HAP-1 (cell line): ENCODE measurements at places on chromosomes 4 and X.

DNA sequence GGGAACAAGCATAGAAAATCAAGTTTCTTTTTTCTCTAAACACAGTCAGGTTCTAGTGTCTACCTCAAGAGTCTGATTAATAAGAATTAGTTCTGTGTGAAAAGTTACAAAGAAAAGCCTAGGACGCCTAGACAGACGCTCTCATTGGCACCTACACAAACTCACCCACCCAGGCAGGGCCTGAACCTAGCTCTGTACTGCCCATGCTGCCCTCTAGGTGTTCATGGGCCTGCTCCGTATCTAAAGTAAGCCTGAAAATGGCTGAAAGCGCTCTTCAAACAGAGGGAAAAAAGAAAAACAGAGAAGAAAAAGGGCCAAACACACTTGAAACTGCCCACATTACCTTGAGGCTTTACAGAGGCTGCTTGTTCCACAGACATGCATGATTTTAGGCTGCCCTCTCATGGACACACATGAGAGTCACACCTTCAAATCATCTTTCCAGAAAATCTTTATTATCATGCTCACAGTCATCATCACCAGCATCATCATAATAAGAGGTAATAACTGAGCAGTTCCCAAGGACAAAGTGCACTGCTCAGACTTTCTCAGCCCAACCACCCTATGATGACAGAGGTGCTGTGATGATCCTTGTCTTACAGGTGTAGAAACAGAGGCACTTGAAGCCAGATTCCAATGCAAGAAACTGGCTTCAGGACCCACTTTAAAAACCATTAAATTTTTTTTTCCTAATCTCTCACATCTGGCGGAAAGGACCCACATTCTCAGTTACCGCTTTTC is 49.6 kb downstream of the MAP7D2 start:
- peak; percentile 62 for DNase-seq

DNA sequence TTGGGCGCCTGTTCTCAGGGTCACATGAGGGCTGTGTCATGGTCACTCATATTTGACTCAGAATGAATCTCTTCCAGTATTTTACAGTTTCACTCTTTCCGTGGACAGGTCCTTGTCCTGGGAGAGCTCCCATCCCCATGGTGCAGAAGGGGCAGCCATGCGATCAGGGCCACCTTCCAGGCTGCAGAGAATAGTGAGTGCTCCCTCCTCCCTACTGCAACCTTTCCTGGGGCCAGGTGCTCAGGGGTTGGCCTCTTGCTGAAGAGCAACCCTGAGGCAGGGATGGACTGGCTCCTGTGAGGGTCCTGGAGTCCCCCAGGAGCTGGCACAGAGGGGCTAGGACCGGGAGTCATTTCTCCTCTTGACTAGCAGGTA is 108.4 kb downstream of the ABLIM2 start:
- no peak for DNase-seq

GRCh38 chr4:146943691-146944375 is 1.8 kb downstream of the TTC29 start:
- DNase-seq, result no peak

GRCh38 chr4:20251796-20252655 is at the start of gene SLIT2:
TSS of gene SLIT2 (plus strand) at chr4:20251905. CDS start at chr4:20253816, 1,911 bp downstream.
- peak; percentile 80 for DNase-seq

GRCh38 chrX:23804578-23804977 is 21.6 kb downstream of the SAT1 start:
- DNase-seq, result no peak

GRCh38 chr4:125016892-125017299 is 297.9 kb upstream of the FAT4 start:
- DNase-seq, result no peak

- no peak for DNase-seq
These were observed 51.0 kb upstream of the MTM1 start for GRCh38 chrX:150517303-150517910.

GRCh38 chr4:55030589-55030988 is 94.8 kb downstream of the KDR start:
- DNase-seq, result peak; percentile 20

DNA sequence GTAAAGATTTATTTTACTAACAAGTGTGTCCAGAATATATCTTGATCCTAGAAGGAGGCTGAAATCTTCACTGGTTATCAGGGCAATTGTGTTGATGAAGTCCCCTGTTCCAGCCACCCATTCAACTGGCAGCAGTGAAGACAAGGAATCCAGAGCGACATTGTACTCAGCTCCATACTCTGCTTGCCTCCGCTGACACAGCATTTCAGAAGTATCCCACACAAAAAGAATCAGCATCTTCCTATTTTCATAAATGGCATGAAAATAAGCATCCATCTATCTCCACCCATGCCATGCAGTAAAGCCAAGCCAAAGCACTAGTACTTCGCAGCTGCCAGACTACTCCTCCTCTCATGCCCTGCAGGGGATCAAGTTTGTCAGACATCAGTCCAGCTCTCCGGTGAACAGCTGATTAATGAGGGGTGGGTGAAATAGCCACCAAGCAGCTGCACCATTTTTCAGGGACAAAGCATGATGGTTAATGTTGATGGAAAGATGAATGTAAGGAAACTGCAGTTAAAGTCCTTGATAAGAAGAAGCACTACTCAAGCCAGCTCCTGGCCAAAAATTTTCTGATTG is 54.0 kb downstream of the COL25A1 start:
- DNase-seq, result no peak

- peak; percentile 13 for DNase-seq
These were observed 345.3 kb upstream of the TENM3 start for GRCh38 chr4:181897935-181898334.

- DNase-seq, result no peak
These were observed 55.4 kb upstream of the RASGEF1B start for GRCh38 chr4:81527115-81527514.

GRCh38 chrX:72131317-72132294 is at the start of gene RTL5:
TSS of gene RTL5 (minus strand) at chrX:72131915.
- peak; percentile 92 for DNase-seq

DNA sequence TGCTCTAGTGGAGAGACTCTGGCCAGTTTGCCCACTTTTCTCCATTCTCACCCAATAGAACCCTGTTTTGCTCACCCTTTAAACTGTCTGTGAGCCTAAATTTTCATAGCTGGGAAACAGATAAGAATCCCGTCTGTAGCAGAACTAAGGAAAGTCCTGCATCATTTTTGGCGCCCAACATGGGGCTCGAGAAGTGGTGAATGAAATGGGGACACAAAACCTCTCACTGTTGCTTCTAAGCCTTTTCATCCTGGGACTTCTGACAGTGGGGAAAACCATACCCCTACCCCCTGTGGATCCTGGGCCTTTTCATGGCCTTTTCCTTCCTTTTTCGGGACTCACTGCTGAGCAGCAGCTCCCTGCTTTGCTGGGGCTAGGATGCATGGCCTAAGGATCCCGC is 189.9 kb downstream of the INPP4B start:
- no peak for DNase-seq

DNA sequence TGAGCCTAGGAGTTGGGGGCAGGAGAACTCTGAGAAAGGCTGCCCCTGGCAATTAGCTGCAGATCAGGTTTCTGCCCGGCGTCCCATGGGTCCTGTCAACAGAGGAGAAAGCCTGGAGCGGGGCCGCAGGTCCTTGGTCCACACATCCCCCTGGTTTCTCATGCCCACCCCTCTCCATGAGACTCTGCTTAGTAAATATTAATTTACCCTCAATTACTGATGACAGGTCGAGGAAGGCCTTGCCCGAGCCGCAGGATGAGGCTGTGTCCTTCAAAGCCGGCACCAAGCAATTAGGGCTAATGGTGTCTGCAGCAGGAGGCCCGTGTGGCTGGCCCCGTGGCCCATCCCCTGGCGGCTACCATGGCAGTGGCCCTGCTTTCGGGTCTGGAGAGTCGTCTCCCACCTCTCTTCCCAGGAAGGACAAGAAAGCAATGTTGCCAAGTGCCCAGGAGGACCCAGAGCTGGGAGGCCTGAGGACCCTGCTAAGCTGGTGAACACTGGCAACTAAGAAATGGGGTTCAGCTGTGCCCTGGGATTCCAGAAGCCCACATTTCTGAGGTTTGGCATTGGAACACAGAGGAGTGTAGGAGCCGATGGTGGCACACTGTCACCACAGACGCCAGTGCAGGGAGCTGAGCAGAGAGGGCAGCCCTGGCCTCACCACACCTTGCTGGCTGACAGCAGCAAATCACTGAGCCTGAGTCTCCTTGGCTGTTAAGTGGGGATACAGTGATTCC is 114.6 kb downstream of the CPZ start:
- DNase-seq, result no peak
